GM04504 (cell line): ENCODE measurements at places on chromosomes 5 and 9.

- DNase-seq, result no peak
Observed at GRCh38 chr5:124372457-124372856, 374.0 kb downstream of the ZNF608 start.

- no peak for DNase-seq
Observed at GRCh38 chr5:75538211-75538610, 26.5 kb downstream of the POLK start.

DNA sequence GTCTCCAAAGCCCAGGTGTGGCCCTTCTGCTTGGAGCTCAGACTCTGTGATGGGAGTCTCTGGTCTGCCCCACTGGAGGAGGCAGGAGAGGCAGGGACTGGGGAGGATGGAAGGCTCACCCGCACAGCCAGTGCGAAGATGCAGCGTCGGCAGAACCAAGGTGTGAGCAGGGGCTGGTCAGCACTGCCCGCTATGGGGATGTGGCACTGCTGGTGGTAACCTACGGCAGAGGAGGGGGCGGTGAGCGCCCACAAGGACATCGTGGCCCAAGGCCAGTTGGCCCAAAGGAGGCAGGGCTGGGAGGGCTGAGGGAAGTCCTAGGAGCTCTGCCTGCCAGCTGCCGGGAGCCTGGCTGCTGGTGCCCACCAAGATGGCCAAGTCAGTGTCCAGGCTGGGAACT is 7.3 kb downstream of the PHF19 start:
- DNase-seq, result no peak

DNA sequence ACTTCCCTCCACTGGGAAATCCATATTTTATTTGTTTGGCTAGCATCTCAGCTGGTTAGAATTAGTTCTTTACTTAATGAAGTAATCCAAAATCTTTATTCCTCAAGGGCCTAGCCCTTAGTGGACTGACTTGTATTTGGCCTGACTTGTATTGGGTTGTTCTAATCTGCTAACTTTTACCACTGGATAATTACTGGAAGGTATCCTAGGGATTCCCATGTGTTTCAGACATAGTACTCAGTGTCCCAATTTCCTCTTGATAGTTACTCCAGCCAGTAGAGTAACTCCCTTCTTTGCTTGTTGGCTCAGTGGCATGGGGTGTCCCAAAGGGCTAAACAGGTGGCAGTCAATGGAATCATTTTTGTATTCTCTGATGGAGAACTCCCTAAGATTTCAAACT is 156.0 kb downstream of the DCP2 start:
- no peak for DNase-seq

- no peak for DNase-seq
Observed at GRCh38 chr5:68285075-68285840, 69.7 kb downstream of the PIK3R1 start.

DNA sequence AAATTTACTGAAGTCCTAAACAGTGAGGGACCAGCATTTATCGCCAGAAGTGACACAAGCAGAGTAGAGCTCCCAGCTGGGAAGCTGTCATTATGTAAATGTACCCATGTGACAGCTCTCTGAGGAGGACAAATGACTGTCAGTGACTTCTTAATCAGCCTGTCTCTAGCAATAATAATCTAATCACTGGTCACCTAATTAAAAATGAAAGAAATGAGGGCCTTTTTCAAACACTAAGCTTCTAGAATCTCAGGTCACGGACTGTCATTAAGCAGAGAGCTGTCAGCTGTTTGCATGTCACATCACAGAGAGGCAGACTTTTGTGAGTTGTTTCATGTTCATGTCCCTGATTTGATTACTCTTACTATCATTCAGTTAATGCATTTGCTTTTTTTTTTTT is 77.9 kb upstream of the FBXL17 start:
- DNase-seq, result no peak

DNA sequence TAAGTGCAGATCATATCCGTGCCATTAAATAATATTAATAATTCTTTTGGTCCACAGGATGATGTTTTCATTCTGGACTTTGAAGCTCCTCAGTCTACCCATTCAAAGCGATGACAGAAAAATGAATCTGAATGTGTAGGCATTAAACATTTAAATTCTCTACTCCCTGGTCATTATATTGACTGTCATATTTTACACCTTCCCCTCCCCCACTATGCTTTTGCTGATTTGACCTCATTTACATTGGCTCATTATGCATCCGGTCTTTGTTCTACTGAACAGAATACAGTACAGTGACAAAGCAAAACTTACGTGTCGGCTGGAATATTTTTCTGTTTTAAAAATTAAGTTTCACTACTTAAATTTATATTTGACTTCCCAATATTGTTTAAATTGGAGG is 289.7 kb upstream of the TMEM161B start:
- DNase-seq, result no peak

GRCh38 chr5:103041071-103041676 is 78.8 kb downstream of the GIN1 start:
- no peak for DNase-seq

DNA sequence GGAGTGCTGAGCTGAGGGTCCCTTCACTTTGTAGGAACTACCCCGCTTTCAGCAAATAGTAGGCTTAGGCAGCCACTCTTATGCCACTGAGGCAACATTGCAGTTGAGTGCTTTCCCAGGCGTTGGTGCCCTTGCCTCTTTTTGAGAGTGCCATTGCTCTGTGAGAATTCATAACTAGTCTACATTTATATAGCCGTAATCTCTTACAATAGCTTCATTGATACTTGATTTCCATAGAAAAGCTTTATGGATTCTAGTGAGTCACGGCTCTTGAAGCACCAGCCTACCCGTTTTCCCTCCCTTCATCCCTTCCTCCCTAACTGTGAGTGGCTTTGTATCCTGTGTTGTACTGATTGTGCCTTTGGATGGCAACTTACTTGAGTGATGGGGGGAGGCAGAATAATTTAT is 283.9 kb downstream of the AOPEP start:
- DNase-seq, result no peak

DNA sequence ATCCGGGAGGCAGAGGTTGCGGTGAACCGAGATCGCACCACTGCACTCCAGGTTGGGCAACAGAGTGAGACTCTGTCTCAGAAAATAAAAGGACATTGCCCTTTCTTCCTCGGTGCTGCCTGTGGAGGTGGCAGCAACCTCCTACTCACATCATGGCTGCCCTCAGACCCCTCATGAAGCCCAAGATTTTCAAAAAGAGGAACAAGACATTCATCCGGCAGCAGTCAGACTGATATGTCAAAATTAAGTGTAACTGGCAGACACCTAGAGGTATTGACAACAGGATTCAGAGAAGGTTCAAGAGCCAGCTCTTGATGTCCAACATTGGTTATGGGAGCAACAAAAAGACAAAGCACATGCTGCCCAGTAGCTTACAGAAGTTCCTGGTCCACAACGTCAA is 12.6 kb upstream of the PAX5 start:
- DNase-seq, result no peak

DNA sequence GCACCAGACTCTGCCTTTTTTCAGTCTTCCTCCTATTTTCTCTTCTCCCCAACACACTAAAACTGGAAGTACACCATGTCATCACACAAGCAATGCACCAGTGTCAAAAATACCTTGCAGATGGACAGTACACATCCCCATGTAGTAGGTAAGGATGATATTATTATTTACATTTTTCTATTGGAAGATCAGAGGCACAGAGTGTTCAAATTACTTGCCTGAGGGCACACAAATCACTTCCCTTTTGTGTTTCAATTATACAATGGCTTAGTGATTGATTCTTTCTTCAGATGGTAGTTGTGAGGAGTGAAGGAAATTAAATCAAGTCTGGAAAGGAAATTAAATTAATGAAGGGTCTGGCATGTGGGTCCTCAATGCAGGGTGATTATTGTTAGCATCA is 39.6 kb downstream of the CTSL start:
- no peak for DNase-seq

- no peak for DNase-seq
Observed at GRCh38 chr9:130789747-130790672, 45.0 kb upstream of the ABL1 start.

DNA sequence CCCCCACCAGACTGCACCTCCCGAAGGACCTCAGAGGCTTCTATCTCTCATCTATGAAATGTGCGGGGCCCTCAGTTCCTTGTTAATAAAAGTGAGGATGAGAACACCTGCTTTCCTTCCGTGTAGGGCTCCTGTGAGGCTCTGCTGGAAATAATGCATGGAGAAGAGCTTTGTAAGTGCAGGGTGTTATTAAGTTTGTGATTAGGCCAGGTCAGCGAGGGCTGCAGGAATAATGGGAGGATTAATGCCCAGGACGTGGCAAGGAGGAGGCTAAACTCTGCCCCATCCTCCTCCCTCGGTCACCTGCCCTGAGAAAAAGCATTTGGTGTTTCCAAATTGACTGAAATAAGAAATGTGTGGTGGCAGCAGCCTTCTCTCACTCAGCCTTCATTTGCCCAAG is 83.5 kb upstream of the HSPA9 start:
- no peak for DNase-seq

DNA sequence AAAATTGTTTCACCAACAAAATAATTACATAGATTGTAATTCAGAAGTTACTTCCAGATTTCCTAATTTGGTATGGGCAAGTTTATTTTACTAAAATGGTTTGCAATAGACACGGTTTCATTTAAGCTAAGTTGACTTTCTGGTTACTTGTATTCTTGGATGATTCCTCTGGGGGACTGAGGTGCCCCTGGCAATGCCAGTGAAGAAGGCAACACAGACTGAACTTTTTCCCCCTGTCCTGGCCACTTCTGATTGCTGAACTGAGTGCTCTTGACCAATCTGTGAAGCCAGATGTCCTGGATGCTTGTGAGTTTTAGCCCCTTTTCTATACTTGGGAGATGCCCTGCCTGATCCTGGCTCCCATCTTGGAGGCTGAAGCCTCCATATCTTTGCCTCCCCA is 66.3 kb upstream of the FANCC start:
- no peak for DNase-seq

GRCh38 chr5:17360879-17361278 is 137.2 kb upstream of the TAF11L2 start:
- no peak for DNase-seq

GRCh38 chr5:175589714-175590113 is 68.2 kb upstream of the HRH2 start:
- DNase-seq, result no peak

DNA sequence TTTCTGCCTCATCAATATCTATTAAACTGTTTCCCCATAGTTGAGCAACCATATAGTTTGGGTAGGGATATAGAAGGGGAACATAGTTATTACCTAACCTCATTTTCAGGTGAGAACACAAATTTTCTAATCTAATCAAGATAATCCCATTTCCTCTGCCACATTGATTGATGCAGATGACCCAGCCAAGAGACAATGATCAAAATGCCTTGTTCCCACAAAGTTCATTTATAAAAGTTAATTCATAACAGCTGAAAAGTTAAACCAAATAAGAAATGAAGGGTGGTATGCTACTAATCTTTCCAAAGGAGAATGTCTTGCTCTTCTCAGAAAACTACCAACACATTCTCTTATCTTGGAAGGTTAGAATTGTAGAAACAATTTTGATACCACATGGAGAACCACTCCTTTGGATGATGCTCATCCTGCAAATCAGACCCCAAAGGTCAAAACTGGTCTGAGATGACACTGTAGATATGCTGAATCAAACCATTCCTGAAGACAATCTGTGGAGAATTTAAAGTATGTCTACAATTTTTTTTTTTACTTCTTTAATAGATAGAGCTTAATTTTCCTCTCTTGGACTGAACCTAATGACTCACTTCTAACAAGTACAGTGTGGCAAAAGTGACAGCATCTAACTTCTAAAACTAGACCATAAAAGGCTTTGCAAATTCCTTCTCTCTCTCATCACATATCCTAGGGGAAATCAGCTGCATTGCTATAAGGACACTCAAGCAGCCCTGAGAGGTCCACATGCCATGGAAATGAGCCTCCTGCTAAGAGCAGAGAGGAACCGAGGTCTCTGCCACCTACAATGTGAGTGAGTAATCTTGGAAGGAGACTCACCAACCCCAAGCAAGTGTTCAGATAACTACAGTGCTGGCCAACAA is 586.7 kb upstream of the TUSC1 start:
- DNase-seq, result peak; percentile 96

- DNase-seq, result no peak
Observed at GRCh38 chr5:170357955-170358444, 31.2 kb downstream of the KCNMB1 start.

DNA sequence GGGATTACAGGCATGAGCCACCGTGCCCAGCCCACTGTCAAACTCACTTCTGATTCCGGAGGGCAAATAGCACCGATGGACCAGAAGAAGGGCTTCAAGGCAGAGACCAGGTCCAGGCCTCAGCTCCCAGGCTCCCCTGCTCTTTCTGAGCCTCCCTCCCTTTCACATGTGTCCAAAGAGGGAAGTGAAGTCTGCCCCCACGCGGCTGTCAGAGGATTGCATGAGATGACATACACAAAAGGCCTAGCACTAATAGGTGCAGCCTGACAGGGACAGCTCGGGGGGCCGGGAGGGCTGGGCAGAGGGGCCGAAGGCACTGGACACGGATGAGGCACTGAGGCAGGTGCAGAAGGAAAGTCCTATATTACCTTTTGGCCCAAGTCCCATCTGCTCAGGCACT is 16.1 kb downstream of the FBP1 start:
- no peak for DNase-seq

GRCh38 chr9:76680716-76681425 is 83.4 kb upstream of the PCA3 start:
- no peak for DNase-seq
